ENCODE measurements at places on chromosomes 2 and 18.
A peak's percentile ranks its signal among the peaks of the same experiment; 100 is the strongest.

- DNase-seq: peak; percentile 67
These were observed 63.6 kb downstream of the CLHC1 start for GRCh38 chr2:55168221-55169154.

- peak; percentile 86 for DNase-seq
These were observed 27.5 kb downstream of the SIX2 start for GRCh38 chr2:44981714-44982108.

GRCh38 chr2:50408936-50409335, 623.0 kb downstream of the NRXN1 start:
- no peak for DNase-seq

DNA sequence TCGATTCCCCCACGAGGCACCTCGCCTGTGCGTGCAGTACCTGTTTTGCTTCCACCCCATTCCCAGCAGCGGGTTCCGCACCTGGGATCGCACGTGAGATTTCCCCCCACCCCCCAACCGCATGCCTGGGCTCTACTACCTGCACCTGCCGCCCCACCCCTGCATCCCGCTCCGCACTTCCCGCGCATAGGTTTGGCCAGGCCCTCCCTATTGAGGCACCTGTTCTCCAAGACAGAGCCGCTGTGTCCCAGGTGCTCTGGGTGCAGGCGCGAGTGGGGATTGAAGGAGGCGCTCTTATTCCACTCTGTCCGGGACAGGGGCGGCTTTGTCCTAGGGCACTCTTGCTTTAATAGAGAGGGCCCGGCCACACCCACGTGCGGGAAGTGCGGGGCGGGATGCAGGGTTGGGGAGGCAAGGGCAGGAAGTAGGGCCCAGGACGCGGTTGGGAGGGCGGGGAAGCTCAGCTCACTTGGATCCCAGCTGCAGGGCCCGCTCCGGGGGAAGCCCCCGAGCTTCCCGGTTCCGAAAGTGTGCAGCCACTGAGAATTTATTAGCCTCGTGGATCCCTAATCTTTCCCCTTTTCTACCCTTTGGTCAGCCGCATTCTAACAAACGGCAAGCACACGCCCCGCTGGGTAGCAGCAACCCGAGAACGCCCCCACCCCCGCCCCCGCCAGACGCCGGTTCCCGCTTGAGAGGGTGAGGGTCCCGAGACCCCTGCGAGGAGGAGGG, 670 bp upstream of the MOCOS start:
- DNase-seq: no peak

All from NAMALWA (cell line).